GM10248 (cell line): ENCODE measurements at places on chromosomes 7 and 10.

GRCh38 chr10:100006243-100006886, 3.4 kb downstream of the DNMBP start:
- DNase-seq: peak; percentile 51

GRCh38 chr10:6494442-6494819, 85.6 kb downstream of the PRKCQ start:
- no peak for DNase-seq

DNA sequence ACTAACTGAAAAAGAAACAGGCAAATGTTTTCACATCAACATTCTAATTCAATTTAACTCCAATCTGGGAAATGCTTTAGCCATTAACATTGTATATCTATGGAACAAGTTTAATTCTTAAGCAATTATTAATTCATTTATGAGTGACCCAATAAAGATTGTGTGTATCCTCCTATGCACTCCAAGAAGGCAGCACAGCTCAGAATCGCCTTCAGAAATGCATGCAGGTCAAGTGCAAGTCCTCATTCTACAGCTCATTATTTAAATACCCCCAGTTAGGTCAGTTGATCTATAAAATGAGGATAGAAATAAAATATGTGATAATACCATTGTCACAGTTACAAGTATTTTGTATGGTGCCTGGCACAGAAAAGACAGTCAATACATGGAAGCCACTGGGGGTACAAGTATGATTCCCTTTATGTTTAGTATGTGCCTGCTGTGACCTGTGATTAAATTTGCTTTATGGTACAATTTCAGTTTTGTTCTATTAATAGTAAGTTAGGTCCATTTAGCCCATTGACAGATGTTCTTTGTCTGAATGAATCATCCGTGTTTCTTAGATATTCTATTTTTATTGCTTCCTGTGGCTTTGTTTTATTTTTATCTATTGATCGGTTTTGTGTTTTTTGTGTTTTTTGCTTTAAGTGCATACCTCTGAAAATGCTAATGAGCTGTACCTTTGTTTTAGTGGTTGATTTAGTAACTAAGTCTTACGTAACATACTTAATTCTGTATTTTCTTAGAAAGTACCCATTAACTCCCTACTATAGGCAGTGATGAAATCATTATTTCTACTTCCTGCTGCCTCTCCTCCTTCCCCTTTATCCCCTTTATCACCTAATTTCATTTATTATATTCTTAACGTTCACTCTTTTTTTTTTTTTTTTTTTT, 42.8 kb downstream of the CPXM2 start:
- no peak for DNase-seq

DNA sequence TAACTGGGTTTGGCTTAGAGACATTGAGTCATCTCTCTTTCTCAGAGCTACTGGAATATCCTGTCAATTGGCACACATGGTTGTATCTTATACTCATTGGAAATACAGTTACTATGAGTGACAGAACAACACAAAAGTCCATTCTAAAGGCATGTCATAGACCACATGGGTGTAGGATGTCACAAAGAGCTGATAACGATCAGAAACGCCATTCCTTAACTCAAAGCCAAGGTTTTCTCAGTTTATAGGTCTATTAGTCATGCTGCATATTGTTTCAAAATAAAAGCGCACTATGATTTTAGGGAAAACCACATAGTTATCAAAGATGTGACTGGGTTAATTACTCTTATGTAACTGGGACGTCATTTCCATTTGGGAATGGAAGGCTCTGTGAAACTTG, 147.2 kb upstream of the FAM171A1 start:
- no peak for DNase-seq

- DNase-seq: no peak
Observed at GRCh38 chr7:47988496-47989386, 9.3 kb upstream of the HUS1 start.

GRCh38 chr7:157904866-157905570, 568.2 kb downstream of the DNAJB6 start:
- no peak for DNase-seq

- DNase-seq: no peak
Observed at GRCh38 chr7:37248396-37248861, 200.2 kb downstream of the ELMO1 start.

- DNase-seq: no peak
Observed at GRCh38 chr7:55230014-55230413, 135.1 kb upstream of the LANCL2 start.

DNA sequence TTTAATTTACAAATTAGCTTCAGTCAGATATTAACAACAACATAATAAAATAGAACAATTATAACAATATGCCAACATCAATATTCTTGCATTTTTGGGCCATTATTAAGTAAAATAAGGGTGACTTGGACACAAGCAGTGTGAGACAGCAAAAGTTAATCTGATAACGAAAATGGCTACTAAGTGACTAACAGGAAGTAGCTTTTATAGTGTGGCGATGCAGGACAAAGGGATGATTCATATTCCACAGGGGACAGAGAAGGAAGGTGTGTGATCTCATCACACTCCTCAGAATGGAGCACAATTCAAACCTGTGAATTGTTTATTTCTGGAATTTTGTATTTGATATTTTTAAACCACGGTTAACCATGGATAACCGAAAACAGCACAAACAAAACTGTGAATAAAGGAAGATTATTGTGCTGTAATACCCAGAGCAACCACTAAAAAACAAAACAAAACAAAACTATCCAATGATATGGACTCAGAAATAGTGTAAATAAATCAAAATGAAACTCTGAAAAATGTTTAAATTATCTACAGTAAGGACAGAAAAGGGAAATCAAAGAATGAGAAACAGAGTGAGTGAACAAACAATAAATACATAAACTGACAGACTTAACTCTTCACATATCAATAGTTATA, 66.9 kb upstream of the TFEC start:
- no peak for DNase-seq

GRCh38 chr7:90773269-90773668, 177.1 kb downstream of the CDK14 start:
- no peak for DNase-seq

GRCh38 chr10:109920016-109920415, 3.3 kb downstream of the XPNPEP1 start:
- no peak for DNase-seq

DNA sequence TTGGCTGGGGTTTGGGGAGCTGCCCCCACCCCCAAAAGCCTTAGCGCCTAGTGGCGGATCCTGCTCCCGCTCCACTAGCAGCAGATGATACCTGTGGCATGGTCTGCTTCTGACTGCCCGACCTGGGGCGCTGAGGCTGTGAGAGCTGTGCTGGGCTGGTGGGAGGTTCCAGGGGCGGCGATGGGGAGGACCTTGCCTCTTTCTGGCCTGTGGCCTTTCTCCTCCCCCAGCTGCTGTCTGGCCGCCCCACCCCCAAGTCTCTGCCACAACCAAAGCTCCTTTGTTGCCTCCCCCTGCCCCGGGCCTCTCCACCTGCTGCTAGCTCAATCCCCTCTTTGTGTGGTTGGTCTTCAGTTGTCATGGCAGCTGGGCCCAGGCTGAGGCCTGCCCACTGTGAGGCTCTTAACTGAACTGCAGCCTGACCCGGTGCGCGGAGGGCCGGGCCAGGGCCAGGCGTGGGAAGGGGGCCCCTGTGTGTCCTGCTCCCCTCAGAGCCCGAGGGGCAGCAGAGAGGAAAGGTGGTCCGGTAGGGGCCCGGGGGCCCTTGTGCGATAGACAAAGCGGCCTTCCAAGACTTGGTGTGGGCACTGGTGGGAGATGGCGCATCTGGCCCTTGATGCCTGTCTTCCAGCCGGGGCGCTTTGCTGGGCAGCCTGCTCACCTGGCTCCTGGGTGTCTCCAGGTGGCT, 4.7 kb downstream of the ZNF775 start:
- no peak for DNase-seq

GRCh38 chr7:157253850-157254249, 83.0 kb upstream of the DNAJB6 start:
- DNase-seq: no peak

- DNase-seq: no peak
Observed at GRCh38 chr10:110679486-110680272, 35.5 kb downstream of the RBM20 start.
